ENCODE measurements at places on chromosomes 11 and 22.

DNA sequence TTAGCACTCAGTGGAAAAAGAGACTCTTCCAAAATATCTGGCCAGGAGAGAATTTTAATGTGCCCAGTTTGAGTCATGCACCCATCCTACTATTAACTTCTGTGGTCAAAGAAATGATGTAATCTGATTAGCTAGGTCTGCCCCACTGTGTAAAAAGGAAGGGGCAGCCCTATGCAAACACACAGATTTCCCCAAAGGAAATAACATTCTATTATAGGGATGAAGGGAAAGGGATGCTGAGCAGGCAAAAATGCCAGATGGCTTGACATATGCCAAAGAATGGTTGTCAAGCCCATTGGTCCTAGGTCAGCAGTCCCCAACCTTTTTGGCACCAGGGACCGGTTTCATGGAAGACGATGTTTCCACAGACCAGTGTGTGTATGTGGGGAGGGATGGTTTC, 43.3 kb upstream of the PAK1 start:
- no peak for DNase-seq

DNA sequence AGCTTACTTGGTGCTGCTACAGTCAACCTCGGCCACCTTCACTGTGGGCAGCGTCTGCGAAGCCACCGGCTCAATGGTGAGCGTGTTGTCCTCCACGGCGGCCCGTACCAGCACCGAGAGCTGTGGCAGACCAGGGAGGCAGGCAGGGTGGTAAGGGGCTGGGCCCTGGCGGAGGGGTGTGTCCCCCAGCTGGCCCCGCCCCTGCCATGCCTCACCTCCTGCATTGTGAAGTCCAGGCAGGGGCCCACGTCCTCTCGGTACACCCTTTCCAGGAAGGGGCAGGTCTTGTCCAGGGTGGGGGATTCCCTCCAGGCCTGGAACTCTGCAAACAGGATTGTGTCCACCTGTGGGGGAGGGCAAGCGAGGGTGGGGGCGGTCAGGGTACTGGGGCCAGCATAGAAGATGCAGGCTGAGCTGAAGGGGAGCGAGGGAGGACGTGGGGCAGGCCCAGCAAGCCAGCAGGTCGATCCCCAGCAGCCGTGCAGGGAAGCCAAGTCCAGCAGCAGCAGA, 12.8 kb downstream of the RAB3IL1 start:
- no peak for DNase-seq

DNA sequence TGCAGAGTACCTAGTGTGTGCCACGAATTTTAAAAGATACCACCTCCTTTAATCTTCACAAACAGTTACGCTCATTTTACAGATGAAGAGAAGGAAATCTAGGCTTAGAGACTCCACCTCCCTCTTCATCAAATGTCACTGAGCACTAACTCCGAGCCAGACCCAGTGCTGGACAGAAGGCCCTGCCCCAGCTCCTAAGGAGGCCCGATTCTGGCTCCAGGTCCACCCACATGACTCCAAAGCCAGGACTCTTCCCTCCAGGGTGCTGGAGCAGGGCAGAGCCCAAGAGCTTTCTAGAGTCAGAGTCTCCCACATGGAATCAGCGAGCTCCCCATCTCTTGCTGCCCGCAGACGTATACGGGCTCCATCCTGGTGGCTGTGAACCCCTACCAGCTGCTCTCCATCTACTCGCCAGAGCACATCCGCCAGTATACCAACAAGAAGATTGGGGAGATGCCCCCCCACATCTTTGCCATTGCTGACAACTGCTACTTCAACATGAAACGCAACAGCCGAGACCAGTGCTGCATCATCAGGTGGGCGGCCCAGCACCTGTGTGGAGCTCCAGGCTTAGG, 27.6 kb downstream of the MYO7A start:
- DNase-seq = no peak

- DNase-seq = peak; percentile 77
These were observed 653 bp downstream of the GRK3 start for GRCh38 chr22:25564979-25565677.

DNA sequence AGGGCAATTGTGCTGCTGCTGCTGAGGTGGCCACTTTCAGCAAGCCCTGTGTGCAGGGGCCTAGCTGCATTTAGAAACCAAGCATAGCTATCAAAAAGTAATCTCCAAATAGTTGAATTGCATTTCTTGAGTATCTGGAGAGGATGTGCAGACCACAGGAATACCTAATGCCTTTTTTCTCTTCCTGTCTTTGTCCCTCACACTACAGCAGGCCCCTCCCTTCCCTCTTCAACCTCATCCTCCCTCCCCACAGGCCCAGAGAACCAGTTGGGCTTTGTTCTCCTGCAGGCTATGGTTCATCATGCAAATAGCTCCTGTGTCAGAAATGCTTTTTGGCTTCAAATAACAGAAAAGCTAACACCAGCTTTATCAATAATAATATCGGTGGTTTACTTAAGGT, 47.7 kb downstream of the DKK3 start:
- DNase-seq = no peak

GRCh38 chr11:75869661-75870455, 54.8 kb downstream of the UVRAG start:
- DNase-seq = no peak

- no peak for DNase-seq
These were observed 70.8 kb downstream of the BLID start for GRCh38 chr11:122045181-122045586.

- DNase-seq = no peak
These were observed 29.8 kb downstream of the NECTIN1 start for GRCh38 chr11:119699227-119699626.
